ENCODE measurements at places on chromosomes 12 and 14.

DNA sequence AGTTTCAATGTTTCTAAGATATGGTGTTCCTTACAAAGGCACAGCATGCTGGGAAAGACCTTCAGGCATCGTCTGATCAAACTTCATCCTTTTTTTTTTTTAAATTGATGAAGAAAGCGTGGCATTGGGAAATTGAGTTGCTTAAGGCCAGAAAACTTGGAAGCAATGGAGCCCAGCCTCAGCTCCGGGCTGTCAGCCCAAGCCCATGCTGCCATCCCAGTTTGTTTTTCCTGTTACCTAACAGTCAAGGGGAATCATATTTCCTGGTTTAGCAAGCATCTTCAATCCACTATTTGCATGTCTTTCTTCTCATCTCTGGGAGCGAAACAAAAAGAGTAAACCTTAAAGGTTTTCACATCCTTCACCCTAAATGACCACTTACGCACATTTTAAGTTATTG lies 200.2 kb downstream of the CHST11 start:
- DNase-seq, result no peak

GRCh38 chr14:79332504-79333197 lies 878.7 kb downstream of the DIO2 start:
- DNase-seq, result no peak

DNA sequence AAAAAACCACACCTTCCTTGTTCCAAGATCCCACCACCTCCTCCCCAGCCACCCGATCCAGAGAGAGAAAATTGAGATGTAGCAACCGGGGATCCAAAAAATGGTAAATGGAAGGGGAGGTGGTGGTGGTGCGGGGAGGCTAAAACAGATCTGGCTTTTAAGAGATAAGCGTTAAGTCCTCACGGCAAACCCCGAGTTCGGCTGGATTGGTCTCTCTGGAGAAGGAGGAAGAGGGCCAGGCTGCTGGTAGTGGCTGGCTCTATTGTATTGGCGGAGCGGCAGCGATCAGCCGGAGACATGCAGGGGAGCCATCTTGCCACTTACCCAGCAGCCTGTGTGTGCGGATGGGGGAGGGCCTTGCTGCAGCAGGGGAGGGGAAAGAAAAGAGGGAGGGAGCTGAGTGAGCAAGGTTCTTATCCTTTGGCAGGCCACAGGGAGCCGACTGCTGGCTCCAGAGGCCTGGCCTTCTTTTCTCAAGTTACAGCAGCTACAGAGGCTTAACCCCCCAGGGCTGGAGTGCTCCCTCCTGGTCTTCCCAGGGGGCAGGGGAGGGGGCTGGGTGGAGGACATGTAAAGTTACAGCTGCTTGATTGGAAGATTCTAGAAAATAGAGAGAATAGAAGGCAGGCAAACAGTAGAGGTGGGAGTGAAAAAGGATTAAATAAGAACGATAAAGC lies 14.1 kb upstream of the CDH24 start:
- peak; percentile 82 for DNase-seq

DNA sequence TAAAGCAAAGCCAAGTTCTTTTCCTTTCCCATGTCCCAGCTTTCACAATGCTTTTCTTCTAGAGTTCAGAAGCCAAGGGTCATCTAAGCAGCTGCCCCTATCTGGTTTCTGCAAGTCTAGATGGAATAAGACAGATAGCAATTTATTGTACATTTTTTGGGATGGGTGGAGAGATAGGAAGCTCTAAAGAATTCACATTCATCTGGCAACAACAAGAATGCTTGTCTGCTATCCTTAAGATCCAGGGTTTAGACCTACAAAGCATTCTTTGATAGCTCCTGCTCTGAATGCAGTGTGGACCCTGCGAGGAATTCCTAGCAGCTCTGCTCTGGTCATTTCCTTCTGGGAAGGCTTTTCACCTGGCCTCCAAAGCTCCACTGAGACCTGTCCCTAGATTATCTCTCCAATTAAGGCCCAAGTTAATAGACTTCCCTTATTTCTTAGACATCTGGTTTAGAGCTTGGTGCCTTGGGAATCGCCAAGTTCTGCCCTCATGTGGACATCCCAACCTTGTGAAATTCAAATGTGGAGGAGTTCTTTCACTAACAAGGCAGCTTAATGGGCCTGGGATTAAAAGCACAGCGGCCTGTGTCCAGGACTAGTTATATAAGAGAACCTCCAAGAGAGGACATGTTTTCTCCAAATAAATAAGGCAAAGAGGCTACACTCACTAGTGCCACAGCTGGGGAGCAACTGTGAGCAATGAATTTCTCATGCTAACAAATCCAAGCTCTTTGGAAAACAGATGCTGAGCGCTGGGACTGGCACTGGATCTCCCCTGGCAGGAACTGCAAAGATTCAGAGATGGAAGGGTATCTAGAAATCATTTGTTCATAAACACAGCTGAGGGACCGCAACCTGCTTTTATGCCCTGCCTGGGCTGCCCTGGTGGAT lies 384.5 kb upstream of the DDHD1 start:
- DNase-seq, result no peak

DNA sequence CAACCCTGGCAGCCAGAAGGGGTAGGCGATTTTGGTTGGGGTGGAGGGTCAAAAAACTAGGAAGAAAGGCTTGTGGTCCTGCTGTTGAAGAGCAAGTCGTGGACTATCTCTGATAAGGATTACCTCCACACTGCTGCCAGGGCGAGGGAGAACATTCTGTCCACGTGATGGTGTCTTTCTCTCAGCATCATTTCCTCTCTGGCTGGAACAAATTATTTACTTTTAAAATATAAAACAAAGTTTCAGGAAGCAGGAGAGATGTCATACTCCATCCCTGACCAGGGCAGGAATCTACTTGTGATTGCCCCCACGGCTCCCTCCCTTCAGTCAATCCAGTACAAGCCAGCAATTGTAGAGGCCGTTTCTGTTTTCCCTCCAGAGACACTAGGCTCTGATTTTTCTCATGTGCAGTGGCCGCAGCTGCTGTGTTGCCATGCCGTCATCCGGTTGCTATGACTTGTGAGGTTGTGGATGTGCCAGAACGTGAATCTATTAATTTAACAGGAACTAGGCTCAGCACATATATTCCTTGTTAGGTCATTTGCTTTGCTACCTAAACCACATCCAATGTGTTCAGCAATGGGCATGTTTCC lies 61.5 kb upstream of the PTGR2 start:
- DNase-seq, result peak; percentile 76

- peak; percentile 73 for DNase-seq
Measured at GRCh38 chr14:93115821-93116675, at the start of gene ITPK1. Gene ITPK1, minus strand, starts transcription at chr14:93115925. Its CDS starts 762 bp downstream, at chr14:93115163.

DNA sequence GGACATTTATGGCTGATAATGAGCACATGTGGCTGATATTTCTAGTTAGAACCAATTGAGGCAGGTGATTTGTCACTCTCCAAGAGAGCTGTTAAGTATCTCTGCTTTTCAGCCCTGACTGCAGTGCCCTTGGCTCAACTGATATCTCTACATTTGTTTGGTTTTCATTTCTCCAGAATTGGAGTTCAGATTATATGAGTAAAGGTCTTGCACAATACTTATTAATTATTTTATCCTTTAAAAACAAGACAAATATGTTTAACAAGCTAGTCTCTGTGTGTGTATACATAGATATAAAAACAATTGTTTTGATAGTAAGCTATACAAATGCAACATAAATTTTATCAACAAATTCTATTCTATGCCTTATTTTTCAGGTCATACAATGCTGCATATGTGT lies 105.2 kb downstream of the BRMS1L start:
- no peak for DNase-seq

DNA sequence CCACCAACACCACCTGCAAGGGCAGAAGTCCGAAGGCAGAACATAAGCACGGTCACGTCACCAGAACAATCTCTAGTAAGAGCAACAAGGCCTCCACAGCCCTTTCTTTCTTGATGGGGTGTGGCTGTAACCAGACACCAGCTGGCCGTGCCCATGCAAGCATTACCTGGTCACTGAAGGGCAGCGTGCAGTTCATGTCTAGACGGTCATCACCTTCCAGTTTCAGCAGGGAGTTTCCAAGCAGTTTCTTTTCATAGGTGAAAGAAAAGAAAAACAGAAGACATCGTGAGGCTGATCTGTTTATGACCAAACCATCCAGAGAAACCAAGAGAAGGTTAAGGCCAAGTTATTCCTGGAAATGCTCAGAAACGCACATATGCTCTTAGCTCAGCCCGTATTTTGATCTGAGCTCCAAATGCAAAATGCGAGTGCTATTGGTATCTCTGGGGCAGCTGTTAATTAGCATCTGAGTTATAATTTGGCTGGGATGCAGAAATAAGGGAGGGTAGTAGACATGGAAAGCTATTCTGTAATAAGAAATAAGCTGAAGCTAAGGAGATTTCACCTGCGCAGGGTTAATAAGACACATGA lies 42.5 kb downstream of the PRKAB1 start:
- DNase-seq, result no peak

GRCh38 chr12:127260531-127260930 lies 1006.4 kb upstream of the TMEM132C start:
- DNase-seq, result no peak

GRCh38 chr14:105500036-105500725 lies 9.1 kb downstream of the TEDC1 start:
- no peak for DNase-seq
